ENCODE measurements at places on chromosomes 16 and 17.
A peak's percentile ranks its signal among the peaks of the same experiment; 100 is the strongest.

- no peak for DNase-seq
These were observed 9.9 kb downstream of the DBNDD1 start for GRCh38 chr16:90009172-90009899.

DNA sequence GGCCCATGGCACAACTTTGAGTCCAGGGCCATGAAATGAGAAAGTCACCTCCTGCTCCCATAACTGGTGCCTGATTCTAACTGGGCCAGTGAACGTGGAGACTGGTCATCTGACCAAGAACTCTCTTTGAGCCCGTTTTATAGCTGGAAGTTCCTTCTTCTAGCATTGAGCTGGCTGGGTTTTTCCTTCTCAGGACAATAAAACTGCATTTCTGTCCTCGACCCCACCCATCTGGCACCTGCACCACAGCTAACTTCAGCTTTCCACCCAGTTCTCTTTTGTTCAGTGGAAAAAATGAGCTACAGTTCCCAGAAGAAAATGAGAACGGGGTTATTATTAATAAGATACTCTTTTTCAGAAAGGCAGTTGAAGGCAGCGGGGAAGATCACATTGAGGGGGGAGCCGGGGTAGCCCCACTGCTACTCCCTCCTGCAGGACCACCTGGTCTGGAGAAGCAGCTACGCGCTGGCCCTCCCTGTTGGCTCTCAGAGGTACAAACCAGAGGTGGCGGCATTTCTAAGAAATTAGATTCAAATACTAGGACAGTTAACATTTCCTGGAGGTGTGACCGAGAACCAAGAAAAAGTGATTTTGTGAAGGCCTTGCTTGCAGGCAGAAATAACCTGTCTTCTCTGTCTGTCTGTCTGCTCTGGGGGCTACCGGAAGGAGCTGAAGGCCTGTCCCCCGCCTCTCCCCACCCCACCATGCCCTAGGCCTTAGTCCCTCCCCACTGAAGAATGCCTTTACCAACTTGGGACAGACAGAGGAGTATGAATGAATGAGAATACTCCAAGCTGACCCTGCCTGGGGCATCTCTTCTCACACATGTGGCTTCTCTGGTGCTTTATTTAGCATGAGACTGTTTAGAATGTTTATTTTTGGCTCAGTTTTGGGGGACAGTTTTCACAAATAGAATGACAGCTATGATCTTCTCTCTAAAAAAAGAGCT lies 123.9 kb downstream of the XYLT1 start:
- no peak for DNase-seq

GRCh38 chr16:20348365-20349185 lies 3.9 kb downstream of the UMOD start:
- DNase-seq = no peak

DNA sequence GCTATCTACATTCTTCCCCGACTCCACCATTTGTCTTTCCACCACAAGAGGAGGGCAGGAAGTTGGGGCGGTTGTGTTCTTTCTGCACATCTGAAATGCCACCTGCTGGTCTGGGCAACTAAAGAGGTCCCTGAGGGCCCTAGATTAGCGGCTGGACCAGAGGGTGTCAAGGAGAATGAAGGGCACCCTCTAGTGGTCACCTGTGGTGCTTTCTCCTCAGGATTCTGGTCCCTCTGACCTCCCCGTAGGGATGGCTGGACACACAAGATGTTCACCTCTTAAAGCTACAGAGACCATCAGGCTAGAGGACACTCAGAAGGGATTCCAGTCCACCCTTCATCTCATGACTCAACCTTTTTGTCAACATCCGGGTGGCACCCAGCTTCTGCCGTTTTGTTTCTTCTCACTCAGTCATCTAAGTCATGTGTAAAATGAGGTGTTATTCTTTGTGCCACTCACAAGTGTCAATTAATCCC lies 2.9 kb upstream of the SCIMP start:
- DNase-seq = peak; percentile 72

- DNase-seq = no peak
These were observed 205.6 kb downstream of the XYLT1 start for GRCh38 chr16:17265154-17265553.

DNA sequence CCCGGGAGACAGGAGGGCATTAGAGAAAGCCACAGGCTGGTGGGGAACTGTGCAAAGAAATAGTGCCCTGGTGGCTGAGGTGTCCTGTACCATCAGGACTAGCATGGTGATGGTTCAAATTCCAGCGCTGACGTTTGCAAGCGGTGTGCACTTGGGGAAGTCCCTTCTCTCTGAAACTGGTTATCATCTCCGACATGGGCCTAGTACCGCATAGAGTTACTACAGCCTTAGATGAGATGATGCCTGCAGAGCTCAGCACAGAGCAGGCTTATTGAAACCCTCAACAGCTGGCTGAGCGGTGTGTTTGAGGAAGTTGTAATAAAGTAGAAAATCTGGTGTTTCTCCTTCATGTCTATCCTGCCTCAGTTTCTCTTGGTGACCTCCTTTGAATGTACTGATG lies 136.7 kb upstream of the WSCD1 start:
- DNase-seq = no peak

DNA sequence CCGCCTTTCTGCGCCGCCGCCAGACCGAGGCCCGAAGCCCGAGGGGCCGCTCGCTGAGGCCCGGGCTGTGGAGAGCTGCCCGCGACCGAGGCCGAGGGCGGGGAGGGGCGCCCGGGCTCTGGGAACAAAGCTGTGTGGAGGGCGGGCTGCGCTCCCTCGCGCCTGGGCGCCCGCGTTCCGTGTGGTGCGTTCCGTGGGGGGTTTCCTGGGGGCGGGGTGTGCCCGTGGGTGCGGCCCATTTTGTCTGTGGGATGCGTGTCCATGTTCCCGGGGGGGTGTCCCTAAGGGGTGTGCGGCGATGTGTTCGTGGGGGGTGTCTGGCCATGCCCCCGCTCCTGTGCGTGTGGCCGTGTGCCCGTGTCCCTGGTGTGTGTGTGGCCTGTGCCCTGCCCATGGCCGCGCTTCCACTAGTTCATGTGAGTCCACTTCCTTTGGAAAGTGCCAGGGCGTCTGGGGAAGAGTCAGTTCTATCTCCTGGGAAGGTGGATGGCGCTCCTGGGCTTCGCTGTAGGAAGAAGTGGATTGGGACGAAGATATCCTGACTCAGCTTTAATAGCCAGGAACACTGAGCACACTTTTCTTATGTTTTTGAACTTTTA lies 520 bp downstream of the JPT2 start:
- peak; percentile 73 for DNase-seq

- peak; percentile 42 for DNase-seq
These were observed 9.8 kb upstream of the TMEM92 start for GRCh38 chr17:50264263-50265113.

DNA sequence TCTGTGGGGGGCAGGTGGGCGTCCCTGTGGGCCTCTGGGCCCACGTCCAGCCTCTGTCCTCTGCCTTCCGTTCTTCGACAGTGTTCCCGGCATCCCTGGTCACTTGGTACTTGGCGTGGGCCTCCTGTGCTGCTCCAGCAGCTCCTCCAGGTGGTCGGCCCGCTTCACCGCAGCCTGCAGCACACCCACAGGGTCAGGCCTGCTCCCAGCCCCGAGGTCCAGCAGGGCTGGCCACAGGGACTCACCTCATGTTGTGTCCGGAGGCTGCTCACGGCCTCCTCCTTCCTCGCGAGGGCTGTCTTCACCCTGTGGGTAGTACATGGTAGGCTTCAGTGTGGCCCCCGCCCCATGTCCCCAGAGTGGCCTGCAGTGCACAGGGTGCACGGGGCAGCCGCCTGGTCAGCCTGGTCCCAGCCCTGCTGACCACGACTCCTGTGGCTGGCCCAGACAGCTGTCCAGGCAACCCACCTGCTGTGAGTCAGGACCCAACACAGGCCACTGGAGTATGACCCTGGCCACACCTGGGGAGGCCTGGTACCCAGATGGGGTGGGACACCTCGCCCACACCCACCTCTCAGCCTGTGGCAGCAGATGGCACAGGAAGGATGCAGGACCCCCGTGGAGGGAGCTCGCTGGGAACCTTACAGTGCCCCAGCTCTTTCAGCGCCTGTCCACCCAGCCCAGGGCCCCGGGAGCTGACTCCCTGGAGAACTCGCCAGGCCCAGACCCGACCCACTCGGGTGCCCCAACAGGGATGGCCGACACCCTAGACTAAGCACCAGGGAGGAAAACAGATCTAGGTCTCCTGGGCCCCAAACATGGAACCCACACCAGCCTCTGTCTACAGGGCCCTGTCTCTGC lies 23.9 kb upstream of the AATK start:
- DNase-seq = no peak

DNA sequence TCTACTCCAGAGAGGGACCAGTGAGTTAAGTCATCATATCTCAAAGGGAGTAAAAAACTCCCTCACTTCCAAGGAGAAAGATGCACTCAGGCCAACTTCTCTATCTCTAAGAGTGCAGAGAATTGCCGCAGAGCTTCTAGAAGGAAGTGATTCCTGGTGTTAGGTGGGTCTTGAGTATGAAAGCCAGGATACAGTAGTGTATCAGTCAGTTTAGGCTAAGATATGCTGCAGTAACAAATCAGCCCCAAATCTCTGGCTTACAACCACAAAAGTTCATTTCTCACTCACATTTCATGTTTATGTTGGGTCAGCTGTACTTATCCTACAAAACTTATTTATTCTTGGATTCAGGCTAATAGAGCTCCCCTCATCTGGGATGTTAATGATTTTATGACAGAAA lies 106.3 kb downstream of the HS3ST4 start:
- DNase-seq = no peak

GRCh38 chr17:64320613-64321553 lies 57.8 kb upstream of the TEX2 start:
- peak; percentile 71 for DNase-seq

DNA sequence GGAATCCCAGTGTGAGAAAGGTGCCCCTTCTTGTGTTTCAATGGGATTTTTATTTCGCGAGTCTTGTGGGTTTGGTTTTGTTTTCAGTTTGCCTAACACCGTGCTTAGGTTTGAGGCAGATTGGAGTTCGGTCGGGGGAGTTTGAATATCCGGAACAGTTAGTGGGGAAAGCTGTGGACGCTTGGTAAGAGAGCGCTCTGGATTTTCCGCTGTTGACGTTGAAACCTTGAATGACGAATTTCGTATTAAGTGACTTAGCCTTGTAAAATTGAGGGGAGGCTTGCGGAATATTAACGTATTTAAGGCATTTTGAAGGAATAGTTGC lies 567 bp downstream of the UBB start:
- no peak for DNase-seq

GRCh38 chr17:10144982-10145381 lies 53.4 kb downstream of the GAS7 start:
- no peak for DNase-seq

GRCh38 chr17:75774991-75775668 lies 9.5 kb upstream of the UNK start:
- peak; percentile 66 for DNase-seq

DNA sequence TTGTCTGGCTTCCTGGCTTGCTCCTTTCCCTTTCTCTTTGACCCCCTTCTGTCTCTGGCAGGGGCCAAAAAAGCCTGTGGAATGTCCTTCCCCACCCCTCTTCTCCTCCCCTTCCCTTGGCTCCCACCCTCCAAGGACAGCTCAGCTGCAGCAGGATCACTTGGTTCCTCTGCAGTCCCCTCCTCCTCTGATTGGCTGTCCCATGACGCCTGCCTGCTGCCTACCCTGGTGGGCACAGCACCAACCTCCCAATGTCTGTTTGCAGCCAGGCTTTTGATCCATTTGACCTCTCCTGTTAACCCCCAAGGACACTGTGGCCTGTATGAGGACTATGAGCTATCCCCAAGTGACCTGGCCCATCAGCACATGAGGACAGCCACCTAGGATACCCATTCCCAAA lies 14.8 kb upstream of the MTMR4 start:
- no peak for DNase-seq

DNA sequence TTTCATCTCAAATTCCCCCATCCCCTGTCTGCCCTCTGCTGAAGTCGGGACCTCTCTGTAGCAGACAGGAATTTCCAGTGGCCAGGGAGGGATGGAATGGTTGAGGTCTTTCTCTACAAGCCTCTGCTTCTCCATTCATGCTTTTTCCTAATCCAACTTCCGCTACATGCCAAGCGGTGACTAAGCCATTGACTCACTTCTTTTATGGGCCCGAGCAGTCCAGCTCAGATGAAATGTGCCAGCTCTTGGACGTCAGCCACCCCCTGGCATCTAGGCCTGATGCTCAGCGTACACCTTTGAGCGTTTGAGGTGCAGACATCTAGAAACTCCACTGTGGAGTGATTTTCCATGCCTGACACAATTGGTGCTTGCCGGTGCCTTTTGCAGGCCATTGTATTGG lies 40.7 kb upstream of the GPR139 start:
- DNase-seq = no peak

DNA sequence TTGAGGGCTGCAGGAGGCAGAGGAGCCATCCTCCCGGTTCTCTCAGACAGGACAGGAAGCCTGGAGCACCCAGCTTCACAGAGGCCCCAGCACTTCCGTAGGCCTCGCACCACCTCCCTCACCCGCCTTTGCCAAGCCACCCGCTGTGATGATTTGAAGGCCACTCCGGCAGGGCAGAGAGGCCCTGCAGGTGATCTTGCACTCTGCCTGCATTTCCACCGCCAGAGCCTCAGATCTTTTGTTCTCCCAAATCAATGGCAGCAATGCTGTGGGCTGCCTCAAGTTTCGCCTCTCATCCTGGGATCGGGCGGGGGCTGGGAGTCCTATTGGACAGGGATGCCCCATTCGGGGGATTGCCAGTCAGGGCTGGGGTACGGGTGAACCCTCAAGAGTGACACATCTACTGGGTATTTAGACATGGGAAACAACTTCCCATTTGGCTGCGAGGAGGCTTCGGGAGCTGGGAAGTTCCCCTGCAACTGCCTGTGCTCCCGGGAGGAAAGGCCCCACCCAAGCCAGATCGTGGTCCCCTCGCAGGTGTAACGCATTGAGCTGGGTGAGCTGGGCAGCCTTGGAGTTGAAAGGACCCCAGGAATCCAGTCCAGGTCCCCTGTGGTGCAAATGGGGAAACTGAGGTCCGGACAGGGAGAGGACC lies 34.8 kb upstream of the PEMT start:
- no peak for DNase-seq

GRCh38 chr16:27408012-27408601 lies 6.1 kb downstream of the IL21R start:
- DNase-seq = no peak

DNA sequence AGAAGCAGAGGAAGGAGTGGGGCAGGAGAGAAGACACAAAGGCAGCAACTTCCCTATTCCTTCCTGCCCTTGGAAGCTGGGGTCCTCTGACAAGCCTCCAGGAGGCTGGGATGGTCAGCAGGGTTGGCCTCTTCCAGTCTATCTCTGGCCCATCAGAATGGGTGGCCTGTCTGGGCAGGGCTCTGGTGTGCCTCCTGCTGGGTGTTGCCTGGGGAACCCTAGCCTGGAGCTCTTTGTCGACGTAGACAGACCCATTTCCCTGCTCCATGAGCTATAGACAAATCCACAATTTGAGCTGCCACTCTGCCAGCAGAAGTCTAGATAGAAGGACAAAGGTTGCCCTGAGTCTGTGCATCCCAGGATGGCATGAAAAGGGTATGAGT lies 11.4 kb downstream of the IGFBP4 start:
- DNase-seq = no peak

- no peak for DNase-seq
These were observed 17.3 kb downstream of the SOCS3 start for GRCh38 chr17:78342449-78343186.

Data from activated CD8-positive, alpha-beta memory T cell treated with anti-CD3 and anti-CD28 coated beads, Interleukin-2, amount 50 U/mL, for 48 hours (primary cell).